ENCODE measurements at places on chromosomes 1 and 21.

DNA sequence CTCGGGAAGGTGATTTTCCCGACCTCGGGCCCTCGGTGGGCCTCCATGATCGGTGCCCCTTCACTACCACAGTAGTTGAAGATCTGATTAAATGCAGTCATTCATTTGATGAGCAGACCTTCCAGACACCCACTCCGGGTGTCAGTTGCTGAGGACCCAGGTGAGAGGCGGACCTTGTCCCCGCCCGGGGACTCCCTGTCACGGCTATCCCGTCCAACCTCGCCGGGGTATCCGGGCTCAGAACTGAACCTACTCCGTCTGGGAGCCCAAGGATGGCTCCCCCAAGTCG is 22.6 kb downstream of the RNU1-3 start:
- DNase-seq = no peak

- DNase-seq = no peak
Measured at GRCh38 chr1:39048745-39049370, 22.7 kb downstream of the NDUFS5 start.

DNA sequence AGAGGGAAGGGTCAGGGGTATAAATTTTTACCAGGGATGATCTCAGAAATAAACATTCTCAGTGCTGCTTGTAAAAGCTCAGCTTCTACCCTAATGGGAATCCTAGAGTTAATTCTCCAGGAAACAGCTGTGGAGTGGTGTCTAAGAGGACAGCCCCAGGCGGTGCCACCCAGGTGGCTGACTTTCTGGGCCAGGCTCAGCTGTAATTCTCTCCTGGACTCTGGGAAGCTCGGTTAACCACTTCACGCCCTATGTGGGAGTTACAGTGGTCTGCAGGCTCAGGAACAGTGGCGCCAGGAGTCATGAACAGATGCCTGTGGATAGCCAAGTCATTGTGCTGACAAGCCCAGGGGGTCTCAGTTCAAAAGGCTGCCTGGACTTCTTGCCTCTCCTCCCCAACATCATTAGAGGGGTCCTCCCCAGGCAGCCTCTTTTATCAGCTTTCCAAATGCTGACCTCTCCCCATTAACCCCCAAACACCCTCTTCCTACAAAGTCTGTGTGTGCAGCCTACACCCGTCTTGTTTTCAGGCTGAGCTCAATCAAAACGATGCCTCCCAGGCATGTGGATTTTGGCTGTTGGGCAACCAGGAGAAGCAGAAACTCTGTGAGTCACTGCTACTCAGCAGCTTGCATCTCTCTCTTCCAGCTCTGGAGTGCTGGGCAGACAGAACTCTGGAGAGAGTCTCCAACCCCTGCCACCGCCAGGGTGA is 1.2 kb downstream of the HHIPL2 start:
- no peak for DNase-seq

DNA sequence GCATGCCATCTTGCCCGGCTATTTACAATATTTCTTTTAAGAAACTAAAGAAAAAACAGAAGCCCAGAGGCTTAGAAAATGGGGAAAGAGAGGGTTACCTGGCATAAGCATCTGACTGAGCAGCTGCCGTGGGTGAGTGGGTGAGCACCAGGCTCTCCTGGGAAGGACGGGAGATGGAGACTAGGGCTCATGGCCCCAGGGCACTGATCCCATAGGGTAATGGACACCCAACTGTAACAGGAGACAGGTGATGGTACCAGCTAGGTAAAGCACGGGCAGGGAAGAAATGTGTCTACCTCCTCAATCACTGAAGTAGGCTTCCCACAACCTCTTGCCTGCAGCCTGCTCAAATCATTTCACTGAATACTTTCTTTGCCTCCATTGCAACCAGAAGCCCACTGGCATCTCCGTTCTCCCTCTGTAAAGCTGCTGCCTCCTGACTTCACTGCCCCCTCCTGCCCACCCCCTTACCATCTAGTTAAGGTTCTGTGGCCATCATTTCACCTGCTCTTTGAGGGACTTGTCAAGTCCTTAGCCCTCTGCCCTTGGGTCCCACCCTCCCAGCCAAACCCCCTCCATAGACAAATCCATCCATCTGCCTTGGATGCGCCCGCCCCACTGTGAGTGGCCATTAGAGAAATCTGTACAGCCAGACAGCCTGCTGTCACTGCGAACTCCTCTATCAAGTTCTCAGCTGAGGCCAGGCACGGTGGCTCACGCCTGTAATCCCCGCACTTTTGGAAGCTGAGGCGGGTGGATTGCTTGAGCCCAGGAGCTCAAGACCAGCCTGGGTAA is 6.2 kb downstream of the TMEM125 start:
- DNase-seq = no peak

- DNase-seq = no peak
Measured at GRCh38 chr1:187374082-187374481, 545.3 kb downstream of the PLA2G4A start.

GRCh38 chr1:3247521-3248121 is 178.6 kb downstream of the PRDM16 start:
- DNase-seq = no peak

DNA sequence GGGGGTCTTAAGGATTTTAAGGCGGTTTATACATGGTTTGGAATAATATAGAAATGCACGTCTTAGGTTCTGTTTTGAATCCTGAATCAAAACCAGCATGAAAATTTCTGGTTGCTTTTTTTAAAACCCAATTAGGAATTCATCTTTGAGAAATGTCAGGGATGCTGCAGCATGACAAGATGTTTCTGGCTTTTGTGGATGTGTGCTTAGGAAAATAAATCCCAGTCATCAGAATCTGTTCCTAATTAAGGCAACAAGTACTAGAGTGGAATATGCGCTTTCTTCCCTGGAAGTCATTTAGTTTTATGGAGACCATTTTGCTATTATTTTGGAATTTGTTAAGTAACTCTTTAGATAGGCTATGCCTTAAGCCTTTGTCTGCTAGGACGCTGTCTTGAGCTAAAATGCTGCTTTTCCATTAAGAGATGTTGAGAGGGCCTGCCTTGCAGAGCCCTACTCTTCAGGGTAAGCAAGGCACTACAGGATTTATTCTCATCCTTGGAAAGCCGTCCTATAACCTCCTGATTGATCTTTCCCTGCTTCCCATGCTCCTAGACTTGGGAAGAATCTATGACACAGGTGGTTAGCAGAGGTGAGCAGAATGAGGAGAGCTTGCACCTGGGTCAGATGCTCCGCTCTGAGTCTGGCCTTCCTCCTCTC is 332.8 kb downstream of the DISC1 start:
- DNase-seq = no peak

DNA sequence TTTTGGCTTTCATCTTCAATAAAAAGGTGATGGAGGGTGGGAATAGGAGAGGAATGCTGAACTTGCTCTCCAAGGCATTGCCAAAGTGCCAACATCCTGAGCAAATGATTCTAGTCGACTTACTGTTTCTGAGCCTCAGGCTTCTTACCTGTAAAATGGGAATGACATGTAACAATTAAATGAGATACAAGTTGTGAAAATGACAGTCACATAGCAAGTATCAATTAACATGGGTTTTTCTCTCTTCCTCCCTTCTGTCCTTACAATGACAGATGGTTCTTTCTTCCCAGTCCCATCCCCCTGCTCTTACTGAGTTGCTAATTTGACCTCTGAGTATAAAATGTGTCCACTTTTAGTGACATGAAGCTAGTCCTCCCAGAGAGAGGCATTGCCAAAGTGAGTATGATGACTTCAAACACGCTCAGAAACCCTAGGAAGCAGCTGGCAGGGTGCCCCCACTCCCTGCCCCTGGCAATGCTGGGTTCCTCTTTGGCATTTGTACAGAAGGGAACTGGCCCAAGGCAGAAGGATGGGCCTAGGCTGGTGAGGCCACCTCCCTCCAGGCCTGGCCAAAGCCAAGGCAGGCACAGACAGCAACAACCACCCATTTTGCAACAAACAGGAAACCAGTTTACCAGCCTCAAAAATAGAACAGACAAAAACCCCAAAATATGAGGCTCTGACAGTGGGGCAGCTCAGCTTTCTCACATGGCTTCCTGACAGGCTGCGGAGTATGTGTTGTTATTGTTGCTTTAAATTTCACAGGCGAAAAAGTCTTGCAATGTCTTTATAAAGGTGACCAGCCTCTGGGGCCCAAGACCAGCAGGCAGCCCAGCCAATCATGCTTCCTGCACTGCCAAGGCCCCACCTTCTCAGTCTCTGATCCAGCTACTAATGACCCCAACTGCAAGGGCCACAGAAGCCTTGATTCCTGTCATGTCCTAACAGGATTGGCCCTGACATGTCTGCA is 115.9 kb downstream of the HIVEP3 start:
- DNase-seq = peak; percentile 83

DNA sequence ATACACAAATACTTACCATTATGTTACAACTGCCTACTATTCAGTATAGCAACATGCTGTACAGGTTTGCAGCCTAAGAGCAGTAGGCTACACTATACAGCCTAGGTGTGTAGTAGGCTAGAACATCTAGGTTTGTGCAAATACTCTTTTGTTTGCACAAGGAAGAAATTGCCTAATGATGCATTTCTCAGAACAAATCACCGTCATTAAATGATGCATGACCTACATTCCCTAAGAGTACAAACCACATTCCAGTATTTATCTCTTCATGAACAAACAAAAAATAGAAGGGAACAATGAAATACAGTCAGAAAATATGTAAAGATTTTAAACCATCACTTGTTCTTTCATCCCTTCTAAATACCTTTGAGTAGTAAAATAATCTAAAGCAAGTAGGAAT is 109.7 kb upstream of the HP1BP3 start:
- DNase-seq = no peak

- DNase-seq = no peak
Measured at GRCh38 chr1:44262816-44263567, 49.7 kb downstream of the DMAP1 start.

- no peak for DNase-seq
Measured at GRCh38 chr1:29365906-29366670, 129.8 kb downstream of the PTPRU start.

DNA sequence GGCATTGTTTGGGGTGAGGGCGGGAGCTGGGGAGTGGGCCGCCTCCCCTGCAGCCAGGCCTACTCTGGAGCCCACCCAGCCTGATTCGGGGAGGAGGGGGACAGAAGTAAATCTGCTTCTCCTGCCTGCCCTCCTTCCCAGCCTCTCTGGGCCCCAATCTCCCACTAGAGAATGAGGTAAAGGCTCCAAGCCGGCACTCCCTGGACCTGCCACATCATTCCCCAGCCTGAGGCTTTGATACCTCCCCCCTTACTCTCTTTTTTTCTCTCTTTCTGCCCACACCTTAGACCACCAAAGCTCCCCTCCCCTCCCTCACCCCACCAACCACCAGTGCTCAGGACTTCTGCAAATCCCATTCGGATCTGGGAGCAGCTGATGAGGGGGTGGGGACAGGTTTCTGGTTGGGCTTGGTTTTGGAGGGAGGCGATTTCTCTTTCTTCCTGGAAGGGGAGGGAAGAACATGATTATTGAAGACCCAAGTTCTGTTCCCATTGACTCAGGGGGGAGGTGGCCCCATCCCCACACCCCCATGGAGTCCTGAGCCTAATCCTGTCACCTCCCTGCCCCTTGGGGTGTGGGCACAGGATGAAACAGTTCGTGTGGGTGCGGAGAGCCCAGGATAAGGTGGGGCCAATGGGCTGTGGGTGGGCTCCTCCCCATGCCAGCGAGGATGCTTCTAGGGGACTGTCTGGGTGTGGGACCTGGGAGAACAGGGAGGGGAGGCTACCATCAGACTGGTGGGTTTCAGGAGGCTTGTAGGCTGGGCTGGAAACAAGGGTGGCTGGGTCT is 1.3 kb downstream of the MAP7D1 start:
- DNase-seq = no peak

DNA sequence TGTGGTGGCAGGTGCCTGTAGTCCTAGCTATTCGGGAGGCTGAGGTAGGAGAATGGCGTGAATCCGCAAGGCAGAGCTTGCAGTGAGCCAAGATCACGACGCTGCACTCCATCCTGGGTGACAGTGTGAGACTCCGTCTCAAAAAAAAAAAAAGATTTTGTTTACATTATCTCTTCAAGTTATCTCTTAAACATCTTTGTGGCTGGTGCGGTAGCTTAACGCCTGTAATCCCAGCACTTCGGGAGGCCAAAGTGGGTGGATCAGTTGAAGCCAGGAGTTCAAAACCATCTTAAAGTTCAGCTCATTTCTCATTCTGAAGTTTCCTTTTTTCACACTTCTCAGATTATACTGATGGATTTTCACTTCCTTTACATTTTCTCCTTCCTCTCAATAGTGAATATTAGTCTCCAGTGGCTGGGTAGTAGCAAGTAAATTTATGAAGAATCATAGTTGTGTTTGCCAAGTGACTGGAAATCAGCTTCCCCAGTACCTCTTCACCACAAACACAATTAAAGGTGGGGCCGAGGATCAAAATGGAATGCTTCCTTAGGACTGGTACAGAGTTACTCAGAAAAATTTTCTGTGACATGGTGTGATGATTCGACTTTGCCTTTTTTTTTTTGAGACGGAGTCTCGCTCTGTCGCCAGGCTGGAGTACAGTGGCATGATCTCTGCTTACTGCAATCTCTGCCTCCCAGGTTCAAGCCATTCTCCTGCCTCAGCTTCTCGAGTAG is 13.8 kb downstream of the PIP5K1A start:
- no peak for DNase-seq

GRCh38 chr1:17274186-17275170 is 25.6 kb downstream of the PADI3 start:
- DNase-seq = peak; percentile 69

DNA sequence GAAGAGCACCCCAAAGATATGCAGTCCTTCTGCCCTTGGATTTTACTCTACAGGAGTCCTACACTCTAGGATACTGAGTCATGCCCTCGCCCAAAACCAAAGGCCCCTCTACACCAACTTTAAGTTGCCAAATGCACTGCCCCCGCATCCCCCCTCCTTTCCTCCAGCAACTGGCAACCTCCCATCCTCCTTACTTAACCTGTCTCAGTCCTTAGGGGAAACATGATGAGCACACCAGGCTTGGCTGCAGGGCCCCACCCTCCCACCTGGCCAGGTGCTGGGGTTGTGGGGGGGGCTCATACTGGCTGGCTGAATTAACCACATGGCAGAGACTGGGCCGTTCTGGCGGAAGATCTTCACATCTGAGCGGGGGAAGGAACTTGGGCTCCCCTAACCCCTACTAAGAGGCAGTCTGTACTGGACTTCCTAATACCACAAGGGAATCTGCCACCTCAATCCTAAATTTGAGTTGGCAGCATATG is 1.2 kb downstream of the HDGF start:
- peak; percentile 85 for DNase-seq

- DNase-seq = peak; percentile 95
Measured at GRCh38 chr1:201882665-201883132, 6.0 kb upstream of the SHISA4 start.
